ENCODE measurements at places on chromosomes 2 and 18. TPM values are rescaled to one million over a fixed set of nuclear protein-coding genes. Genes with fewer than 3 reads are reported as not detected.

GRCh38 chr2:131145040-131145439 lies 39.9 kb downstream of the PLEKHB2 start:
- no peak for DNase-seq

- DNase-seq, result peak; percentile 62
These were observed 112.2 kb downstream of the OSBPL6 start for GRCh38 chr2:178306352-178307073.

- DNase-seq, result peak; percentile 60
These were observed 94.0 kb downstream of the PLA2R1 start for GRCh38 chr2:159968279-159968900.

Gene MROH2A
- total RNA-seq, result 0.92 TPM

DNA sequence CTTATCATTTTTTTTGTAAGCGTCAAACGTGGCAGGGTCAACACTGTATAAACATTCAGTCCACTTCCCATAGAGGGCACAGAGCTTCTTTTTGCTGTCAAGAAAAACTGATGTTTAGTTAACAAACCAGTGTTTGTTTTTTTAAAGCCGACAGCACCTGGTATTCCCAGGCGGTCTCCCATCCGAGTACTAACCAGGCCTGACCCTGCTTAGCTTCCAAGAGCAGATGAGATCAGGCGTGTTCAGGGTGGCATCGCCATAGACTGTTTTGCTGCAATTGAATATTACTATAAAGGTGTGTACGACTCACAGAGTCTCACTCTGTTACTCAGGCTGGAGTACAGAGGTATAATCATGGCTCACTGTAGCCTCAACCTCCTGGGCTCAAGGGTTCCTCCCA lies 31.5 kb downstream of the CABYR start:
- no peak for DNase-seq

Gene OXER1
- 0.46 TPM for total RNA-seq

DNA sequence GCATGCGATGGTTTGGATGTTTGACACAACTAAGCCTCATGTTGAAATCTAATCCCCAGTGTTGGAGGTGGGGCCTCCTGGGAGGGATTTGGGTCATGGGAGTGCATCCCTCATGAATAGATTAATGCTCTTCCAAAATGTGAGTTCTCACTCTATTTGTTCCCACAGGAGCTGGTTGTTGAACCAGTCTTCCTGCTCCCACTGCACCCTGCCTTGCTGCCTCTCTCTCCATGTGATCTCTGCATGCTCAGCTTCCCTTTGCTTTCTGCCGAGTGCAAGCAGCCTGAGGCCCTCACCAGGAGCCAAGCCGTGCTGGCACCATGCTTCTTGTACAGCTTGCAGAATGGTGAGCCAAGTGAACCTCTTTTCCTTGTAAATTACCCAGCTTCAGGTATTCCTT lies 206.8 kb downstream of the VAPA start:
- peak; percentile 83 for DNase-seq

Gene SLC23A3
- 2.2 TPM for total RNA-seq

Gene UGT1A8
- not detected for total RNA-seq

- DNase-seq, result no peak
These were observed 100.9 kb downstream of the TNS1 start for GRCh38 chr2:217901835-217902378.

DNA sequence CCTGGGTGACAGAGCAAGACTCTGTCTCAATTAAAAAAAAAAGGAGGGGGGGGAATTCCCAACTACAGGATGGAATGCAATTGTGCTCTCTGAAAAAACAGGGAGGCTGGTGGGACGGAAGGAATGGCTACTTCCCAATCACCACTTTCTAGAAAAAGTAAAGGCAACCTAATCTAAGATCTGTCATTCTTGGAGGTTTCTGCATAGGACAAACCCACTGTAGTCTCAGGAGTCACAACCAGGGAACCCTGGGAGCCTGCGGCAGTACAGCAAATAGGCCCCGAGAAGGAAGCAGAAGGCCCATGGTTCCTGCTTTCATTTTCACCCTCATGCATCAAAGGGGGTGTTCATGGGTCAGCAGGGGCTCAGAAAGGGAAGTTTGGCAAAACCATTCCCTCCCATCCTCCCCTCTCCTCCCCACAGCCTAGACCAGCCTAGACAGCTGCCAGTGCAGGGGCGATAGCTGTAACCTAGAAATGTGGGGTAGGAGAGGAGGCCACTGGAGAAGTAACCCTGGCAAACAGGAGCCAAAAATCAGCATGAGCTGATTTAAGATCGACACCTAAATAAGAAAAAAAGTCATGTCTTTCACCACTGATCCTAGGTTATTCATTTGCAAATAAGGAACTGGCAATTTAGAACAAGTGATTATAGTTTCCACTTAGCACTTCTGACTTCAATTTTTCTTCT lies 48.0 kb downstream of the TRABD2A start:
- DNase-seq, result no peak

DNA sequence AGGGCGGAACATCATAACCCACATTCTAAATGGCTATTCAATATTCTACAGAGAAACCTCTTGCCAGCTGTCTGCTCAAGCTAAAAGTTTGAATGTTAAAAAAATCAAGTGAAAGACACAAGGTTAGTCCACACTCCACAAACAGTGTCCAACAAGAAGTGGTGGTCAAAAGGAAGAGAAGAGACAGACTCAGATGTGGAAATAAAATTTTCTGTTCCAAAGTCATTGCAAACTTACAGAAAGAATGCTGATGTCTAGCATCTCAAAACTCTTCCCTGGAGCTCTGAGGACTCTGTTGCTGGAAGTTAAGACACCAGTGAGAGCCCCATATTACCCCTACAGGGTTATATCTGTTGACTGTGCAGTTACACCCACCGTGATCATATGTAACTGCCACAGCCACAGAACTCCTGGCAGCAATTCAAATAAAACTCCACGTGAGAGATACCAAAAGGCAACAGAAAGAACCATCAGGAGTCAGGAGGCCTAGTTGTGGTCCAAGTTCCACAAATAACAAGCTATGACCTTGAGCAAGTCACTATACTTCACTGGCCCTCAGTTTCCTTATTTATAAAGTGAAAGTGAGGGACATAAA lies 60.9 kb downstream of the AAK1 start:
- DNase-seq, result no peak

GRCh38 chr18:75010278-75010677 lies 198.7 kb downstream of the PTGR3 start:
- no peak for DNase-seq

- DNase-seq, result no peak
These were observed 2.0 kb downstream of the LMAN2L start for GRCh38 chr2:96737831-96738230.

DNA sequence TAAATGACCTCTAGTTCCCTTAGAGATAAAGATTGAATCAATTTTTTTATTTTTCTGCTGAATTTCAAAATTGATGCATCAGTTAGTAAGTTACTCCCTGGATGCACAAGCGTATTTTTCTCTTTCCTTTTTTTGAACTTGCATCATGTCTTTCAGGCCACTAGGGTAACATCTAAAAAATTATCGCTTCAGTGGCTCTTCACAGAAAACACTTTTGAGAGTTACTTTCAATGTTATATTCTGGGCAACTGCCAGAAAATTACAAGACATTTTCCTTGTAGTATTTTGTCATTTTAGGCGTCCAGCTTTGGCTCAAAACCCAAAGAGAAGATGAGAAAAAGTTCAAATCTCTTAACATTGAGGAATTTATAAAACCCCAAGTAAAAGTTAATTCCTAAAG lies 59.8 kb downstream of the DSEL start:
- peak; percentile 14 for DNase-seq

Gene FARP2
- total RNA-seq, result 53.3 TPM

DNA sequence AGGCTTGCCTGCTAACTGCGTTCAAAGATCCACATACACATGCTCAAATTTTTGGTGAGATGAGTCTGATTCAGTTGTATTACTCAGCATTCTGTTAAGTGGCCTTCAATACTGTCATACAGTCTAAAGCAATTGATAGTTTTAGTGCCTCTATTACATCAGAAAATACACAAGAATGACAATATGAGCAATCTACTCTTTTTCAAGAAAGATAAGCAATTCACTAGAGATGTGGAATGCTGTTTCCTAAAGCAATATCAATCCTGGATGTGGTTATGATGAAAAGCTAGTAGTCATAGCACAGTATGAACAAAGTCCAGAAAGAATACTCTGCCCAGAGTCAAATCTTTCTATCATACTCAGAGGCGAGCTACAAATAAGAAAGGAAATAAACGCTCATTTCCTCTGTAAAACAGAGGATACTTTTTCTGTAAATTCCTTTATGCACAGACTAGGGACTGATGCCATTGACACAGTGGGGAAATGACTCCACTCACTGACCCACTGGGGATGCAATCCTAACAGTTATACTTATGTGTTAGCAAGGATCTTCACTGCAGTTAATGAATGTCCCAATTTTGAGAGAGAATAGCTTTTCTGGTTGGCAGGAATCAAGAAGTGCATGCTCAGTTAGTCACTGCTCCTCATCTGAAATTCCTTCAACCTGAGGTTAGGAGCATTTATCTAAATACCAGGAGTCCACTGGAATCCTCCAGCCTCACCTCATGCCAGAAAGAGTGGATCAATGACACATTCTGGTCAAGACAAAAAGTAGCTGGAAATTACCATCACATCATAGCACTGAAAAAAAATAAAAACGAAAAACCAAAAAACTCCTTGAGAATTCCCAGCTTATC lies 83.3 kb downstream of the PDE11A start:
- no peak for DNase-seq

Gene CHRND
- total RNA-seq, result not detected

Gene SNRPD1
- 167 TPM for total RNA-seq

Gene VWC2L
- not detected for total RNA-seq

Gene MERTK
- total RNA-seq, result 18.4 TPM

DNA sequence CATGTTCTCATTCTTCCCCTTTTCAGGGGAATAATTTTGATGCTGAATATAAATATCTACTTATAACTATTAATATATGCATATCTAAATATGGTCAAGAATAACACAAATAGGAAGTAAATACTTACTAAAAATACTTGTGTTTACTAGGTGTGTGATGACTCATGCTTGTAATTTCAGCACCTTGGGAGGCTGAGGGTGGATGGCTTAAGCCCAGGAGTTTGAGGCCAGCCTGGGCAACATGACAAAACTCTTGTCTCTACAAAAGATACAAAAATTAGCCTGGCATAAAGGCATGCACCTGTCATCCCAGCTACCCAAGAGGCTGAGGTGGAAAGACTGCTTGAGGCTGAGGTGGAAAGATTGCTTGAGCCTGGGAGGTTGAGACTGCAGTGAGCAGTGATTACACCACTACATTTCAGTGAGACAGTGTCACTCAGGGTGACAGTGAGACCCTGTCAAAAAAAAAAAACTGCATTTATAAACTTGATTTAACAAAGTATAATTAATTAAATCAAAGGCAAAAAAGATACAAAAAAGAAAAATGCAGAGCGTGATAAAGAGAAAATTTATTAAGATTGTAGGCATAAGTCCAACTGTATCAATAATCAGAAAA lies 703.1 kb upstream of the VRK2 start:
- no peak for DNase-seq

Gene TLX2
- not detected for total RNA-seq

Gene SERPINB13
- 0.49 TPM for total RNA-seq

GRCh38 chr2:3754280-3754679 lies 50.9 kb downstream of the DCDC2C start:
- DNase-seq, result no peak

DNA sequence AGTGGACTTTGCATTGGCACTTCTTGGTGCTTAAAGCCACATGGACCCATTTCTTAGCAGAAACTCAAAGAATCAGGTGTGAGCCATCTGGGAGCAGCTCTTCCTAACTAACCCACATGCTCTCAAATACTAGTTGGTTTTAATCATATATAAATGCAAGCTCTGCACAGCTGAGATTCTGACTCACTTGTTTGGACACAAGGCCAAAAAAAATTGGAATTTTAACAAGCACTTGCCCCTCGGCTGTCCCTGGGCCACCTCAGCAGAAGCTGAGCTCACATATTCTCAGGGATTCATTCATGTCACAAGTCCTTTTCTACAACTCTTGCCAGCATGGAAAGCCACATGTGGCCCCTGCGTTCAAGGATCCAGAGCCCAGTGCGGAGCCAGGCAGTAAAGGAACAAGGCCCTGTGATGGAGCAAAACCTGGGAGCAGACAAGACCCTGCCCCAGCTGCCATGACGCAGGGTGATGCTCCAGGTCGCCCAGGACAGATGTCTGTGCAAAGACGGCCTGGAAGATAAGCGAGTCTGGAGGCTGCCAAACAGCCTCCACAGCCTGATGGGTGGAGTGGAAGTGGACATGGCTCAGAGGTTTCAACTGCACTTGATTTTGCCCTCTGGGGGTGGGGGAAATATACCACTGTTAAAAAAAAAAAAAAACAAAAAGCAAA lies 266.5 kb downstream of the EIPR1 start:
- no peak for DNase-seq

- DNase-seq, result no peak
These were observed 65.1 kb downstream of the CFAP221 start for GRCh38 chr2:119609337-119609736.

Gene HOXD13
- total RNA-seq, result 32.7 TPM

Gene CFAP221
- 1.5 TPM for total RNA-seq

DNA sequence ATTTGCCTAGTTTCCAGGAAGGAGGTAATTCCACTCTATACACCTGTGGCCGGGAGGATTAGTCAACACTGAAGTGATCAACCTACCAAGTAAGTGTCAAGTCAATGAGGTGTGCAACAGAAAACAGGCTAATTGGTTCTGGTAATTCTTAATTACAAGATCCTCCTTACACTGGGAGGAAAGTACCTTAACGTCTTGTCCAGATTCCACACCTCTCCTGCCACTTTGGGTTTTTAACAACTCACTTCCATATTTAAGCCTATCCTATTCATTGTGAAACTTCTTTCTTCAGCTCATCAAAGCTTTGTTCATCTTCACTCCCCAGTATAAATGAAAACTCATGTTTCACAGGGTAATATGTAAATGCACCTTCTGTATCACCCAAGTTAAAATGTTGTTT lies 22.0 kb upstream of the MAP4K4 start:
- DNase-seq, result no peak

DNA sequence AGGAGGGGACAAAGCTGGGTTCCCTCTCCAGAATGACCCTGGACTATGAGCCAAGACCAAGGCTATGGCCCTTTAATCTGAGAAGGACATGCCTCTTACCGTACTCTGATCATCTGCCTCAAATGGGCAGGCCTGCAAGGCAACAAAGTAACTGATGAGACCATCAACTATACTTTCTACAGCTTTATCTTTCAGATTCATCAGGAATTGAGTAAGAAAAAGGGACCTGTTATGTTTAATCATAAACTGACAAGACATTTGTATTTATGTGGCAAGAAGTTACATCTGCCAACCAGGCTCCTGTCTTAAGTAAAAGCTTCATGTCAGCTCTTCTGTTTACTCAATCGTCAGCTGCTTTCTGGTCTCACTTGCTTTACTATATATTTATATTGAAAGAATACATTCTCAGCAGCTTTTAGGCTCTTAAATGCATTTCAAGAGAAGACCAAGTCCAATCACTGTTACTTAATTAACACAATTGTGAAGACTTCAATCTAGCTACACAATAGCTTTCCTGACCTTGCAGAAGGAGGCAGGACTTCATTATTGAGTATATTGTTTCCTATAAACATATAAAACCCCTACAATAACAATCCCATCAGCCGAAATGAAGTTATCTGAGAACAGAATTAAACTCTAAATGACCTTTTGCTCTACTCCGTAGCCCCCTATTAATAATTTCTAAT lies 163.8 kb downstream of the ETAA1 start:
- DNase-seq, result no peak

Gene CIB4
- not detected for total RNA-seq

Gene LBH
- 140 TPM for total RNA-seq

Gene DNAH7
- 0.95 TPM for total RNA-seq

Gene CRYBA2
- 1.3 TPM for total RNA-seq

Data from A673 (cell line).